HFF-Myc (cell line): ENCODE measurements at places on chromosomes 11 and 22.

- DNase-seq: no peak
Measured at GRCh38 chr11:128345316-128345715, 242.0 kb downstream of the ETS1 start.

DNA sequence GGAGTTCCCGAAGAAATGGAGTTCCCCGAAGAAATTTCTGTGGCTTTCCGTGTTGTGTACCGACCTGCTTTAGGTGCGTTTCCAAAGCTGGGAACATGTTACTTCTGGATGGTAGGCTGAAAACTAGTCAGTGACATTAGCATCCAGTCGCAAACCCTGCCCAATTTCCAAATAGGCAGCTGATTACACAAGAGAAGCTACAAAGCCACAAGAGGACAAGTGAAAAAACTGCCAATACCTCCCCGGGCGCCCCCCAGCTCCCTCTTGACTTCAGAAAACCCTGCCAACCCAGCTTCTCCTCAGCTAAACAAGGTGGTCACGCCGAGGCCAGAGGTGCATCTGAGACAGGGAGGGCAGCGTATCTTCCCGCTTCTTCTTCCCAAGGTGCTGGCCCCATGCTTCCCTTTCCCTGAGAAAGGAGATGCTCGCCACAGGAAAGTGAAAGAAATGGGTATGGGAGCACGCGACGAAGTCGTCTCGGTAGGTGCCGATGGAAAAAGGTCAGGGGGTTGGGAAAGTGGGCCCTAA, 551 bp downstream of the AGBL2 start:
- no peak for DNase-seq

DNA sequence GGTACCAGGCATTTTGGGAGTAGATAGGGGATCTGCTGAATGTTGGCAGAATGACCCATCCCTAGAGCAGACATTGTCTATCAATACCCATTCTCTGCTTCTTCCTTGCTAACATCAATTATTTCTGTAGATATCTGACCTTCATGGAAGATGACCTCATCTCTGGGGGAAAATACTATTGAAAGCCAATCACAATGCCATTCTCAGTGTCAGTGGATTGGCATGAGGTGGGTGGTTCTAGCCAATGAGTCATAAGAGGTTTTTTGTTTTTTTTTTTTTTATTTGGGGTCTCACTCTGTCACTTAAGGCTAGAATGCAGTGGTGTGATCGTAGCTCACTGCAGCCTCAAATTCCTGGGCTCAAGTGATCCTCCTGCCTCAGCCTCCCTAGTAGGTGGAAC, 42.5 kb downstream of the SNX19 start:
- DNase-seq: no peak

DNA sequence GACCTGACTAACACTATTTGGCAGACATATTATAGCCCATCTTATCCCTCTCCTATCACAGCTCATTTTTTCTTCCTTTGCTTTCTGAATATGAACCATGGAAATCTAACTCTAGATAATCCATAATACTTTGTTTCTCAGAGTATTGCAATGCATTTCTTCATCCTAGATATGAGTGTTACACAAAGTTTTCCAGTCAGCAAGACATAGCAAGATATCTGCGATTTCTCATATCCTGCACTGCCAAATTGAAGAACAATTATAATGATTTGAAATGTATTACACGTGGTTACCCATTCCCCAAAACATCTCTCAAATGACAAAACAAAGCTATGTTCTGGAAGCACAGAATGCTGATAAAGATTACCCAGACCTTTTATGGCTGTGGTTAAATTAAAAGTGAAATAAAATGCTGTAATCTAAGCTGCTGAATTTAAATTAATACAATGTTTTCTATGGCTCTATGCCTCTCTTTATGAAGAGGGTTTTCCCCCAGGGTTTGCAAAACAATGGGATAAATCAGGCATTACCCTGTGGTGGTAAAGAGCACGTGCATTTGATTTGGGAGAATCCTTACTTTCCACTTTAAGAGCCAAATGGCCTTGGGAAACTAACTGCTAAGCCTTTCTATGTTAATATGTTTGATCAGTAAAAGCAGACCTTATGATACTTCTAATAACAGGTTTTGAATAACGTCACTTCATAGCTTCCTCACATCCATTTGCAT, 1291.0 kb upstream of the CNTN5 start:
- no peak for DNase-seq

GRCh38 chr11:14041040-14041439, 78.5 kb downstream of the SPON1 start:
- DNase-seq: no peak

DNA sequence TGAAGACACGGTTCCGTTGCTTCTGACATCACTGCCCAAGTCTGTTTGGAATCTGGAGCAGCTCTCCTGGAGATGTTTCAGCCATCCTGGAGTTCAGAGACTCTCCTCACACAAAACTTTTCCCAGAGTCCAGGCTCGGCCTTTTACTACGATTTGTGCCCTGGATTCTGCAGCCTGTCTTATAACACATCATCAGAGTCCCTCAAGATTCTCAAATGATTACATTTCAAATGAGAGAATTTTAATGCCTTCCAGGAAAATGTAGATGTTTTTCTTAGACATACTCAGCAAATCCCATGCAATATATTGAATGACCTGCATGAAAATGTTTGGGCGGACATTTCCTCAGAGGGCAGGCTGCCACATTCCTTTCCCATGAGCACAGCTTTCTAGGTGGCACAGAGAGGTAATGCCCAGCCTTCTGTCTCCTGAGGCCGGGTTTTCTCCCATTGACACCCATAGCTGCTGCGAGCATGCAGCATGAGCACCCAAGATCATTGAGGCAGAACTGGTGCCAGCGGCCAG, 129.1 kb downstream of the SNX19 start:
- DNase-seq: no peak

DNA sequence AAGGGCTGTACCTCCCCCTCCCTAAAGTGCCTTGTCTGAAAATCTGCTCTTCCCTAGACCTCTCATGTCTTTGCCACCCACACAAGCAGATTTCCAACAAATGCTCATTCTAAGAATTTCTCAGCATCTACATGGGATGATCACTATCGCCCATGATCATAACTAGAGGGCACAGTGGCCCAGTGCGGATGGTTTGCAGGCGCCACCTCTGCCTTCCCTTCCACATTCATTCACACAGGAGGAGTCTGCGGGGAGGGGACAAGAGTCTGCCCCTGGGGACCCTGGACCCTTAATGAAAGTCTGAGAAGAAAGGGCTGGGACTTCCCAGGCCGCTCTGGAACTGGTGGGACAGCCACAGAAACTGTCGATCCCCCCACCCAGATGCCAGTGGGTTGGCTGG, 28.9 kb downstream of the KCTD17 start:
- no peak for DNase-seq

DNA sequence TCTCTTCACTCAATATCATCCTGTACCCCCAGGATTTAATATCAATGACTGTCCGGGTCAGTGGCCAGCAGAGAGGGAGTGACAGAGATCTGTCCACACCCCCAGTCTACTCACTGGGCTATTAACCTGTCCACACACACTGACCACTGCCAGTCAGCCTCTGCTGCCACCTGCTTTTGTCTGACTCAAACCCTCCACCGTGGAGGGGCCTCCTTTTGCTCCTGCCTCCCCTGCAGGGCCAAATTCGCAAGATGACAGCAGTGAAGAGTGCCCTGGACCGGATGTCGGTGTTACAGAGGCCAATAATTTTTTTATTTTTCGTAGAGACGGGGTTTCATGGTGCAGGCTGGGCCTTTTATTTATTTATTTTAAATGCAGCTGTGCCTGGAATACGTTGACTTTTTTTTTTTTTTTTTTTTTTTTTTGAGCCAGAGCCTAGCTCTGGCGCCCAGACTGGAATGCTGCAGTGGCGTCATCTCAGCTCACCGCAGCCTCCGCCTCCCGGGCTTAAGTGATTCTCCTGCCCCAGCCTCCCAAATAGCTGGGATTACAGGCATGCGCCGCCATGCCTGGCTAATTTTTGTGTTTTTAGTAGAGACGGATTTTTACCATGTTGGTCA, 5.1 kb downstream of the PDXP start:
- DNase-seq: no peak

- DNase-seq: no peak
Measured at GRCh38 chr11:117859061-117859460, 17.4 kb downstream of the FXYD6 start.

DNA sequence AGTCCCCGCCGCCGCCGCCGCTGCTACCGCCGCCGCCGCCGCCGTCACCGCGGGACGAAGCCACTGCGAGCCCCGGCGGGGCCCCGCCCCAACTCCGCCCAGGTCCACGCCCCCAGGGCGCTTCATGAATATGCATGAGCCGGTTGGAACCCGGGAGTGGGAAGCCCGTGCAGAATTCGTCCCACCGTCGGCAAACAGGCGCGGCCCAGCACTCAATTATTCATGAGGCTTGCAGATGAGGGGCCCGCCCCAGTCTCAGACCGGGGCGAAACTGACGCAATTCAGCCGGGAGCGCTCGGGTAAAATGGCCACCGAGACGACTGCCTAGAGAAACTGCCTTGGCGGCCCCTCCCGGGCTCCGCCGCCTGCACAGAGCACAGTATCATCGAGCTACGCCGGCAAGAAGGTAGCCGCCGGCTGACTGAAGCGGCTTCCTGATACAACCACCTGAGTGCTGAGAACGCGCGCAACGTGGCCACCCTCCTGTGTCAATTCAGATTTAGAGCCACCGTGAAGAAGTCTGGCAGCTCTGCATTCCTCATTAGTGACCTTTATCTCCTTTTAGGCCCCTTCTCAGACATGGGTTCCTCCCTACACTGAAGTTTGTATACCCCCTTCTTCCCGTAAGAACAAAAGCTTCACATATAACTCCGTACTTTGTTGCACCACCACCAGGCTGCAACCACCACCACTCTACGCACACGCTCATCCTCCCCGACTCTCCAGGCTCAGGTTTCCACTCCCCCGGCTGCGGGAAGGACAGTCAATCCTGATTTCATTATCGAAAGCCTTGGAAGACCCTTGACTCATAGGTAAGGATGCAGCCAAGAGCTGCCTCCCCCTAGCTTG, at the start of gene TNKS1BP1:
TNKS1BP1 (minus strand) TSS at position 67 of the 849 bp plus-strand sequence. CDS start 3,067 bp downstream, outside the sequence.
- peak; percentile 73 for DNase-seq

DNA sequence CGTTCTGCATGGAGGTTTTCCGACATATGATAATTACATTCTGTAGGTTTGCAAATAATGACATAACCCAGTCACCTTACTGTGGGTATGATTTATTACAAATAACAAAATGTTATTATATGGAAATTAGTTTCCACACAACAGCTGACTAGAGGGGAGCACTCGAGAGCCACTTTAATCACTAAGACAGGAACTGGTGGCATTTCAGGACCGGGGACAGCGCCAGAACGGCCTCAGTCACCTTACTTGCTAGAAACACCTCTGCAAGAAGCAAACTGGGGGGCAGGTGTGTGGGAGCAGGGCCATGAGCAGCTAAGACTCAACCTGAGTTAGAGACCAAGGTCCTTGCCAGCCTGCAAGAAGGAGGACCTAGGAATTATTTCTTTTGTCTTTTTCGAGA, 199.9 kb downstream of the DSCAML1 start:
- no peak for DNase-seq

- DNase-seq: no peak
Measured at GRCh38 chr22:46143491-46144147, 6.7 kb upstream of the PPARA start.

- DNase-seq: no peak
Measured at GRCh38 chr22:18126606-18127005, 16.0 kb downstream of the TUBA8 start.

DNA sequence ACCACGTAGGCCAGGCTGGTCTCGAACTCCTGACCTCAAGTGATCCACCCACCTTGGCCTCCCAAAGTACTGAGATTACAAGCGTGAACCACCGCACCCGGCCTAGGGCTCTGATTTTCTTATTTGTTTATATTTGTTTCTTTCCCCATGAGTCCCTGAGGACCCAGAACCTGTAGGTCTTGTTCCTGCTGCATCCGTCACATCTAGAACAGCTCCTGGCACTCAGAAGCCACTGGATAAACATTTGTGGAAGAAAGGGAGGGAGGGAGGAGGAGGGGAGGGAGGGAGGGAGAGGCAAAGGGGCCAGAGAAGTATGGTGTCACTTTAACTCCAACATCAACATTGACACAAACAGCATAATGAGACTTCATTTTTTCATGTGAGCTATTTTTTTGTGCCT, 67.7 kb downstream of the CELSR1 start:
- no peak for DNase-seq

DNA sequence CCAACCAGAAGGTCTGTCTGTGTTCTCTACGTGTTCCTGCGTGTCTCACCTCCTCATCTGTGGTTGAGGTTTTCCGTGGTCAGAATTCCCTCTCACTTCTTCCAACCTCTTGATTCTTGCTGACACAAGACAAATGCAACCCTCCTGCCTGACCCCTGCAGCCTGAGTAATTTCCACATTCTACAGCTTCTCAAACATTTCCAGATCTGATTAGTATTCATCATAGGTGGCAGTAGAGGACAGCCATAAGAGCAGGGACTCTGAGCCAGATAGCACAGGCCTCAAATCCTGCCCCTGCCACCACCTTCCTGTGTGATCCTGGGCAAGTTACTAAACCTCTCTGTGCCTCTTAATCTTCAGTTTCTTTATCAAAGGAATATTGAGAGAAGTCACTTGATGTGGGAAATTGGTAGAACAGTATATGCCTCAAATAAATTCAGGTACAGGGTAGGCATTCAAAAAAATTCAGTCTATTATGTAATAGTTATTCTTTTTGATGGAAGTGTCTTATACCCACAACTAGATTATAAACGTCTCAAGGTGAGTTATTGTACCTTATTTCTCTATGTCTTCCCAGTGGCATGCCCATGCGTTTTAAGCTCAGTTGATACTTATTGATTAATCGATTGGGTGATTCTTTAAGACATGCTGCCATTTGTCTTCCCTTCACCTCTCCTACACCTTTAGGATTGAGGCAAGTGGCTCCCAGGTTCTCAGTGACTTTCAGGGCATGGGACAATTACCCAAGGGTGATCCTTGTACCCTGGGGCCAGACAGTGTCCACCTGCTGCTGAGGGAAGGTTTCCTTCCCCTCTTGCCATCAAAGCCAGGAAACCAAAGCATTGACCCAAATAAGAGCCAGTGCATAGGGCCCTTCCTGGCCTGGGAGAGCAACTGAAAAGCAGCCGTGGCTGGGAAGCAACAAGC, 19.6 kb downstream of the POU2AF1 start:
- DNase-seq: no peak

DNA sequence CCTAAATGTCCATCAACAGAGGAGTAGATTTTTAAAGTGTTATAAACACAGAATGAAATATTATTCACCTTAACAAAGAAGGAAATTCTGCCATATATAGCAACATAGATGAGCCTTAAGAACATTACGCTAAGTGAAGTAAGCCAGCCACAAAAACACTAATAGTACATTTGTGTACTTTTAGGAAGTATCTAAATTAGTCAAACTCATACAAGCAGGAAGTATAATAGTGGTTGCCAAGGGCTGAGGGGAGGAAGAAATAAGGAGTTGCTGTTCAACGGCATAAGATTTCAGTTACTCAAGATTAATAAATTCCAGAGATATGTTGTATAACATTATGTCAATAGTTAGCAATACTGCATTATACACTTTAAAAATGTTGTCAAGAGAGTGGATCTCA, 181.7 kb upstream of the ZC3H12C start:
- no peak for DNase-seq

DNA sequence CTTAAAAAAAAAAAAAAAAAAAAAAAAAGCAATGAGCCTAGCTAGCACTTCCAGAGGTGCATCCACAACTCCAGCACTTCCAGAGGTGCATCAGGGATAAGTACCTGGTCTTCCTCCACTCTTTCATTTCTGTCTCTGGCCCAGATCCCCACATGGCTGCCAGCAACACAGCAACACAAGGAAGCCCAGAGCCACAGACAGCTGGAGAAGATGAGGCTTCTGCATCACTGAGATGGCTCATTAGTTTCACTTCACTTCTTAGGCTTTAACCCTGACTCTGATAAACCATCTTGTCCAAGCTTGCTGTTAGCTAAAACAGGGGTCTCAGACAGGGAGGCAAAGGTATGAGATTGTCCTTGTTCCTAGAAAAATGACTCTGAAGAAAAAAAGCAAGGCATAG, 35.6 kb downstream of the PC start:
- DNase-seq: no peak

GRCh38 chr11:122486793-122487495, 168.6 kb upstream of the UBASH3B start:
- DNase-seq: no peak
